ENCODE measurements at places on chromosomes 16 and 17. TPM values are rescaled to one million over a fixed set of nuclear protein-coding genes. Genes with fewer than 3 reads are reported as not detected.

FBXW10 gene
- total RNA-seq = 0.09 TPM

CHST5 gene
- 0.09 TPM for total RNA-seq

GFAP gene
- not detected for total RNA-seq

CDIP1 gene
- 55.2 TPM for total RNA-seq

WNT9B gene
- not detected for total RNA-seq

TEX14 gene
- 0.07 TPM for total RNA-seq

HEATR9 gene
- 0.14 TPM for total RNA-seq

MTMR4 gene
- 89.0 TPM for total RNA-seq

CSH1 gene
- not detected for total RNA-seq

KSR1 gene
- total RNA-seq = 104 TPM

TAC4 gene
- total RNA-seq = not detected

TBC1D3G gene
- not detected for total RNA-seq

SLC5A11 gene
- total RNA-seq = not detected

HS3ST6 gene
- not detected for total RNA-seq
